ENCODE measurements at places on chromosomes 2 and 18.
A peak's percentile ranks its signal among the peaks of the same experiment; 100 is the strongest.

GRCh38 chr18:58054041-58054781 is 10.2 kb downstream of the NEDD4L start:
- DNase-seq: no peak

DNA sequence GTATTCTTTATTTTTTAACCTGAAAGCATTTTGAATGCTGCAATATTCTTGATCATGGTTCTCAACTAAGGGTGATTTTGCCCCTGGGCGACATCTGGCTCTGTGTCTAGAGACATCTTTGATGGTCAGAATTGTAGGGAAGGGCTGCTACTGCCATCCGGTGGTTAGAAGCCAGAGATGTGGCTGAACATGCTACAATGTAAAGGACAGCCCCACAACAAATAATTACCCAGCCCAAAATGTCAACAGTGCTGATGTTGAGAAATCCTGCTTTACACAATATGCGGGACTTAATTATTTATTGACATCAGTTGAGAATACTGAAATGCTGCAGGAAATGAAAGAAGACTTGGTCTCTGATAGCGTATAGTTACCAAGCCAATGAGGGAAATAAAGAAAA is 37.5 kb upstream of the SERPINB2 start:
- peak; percentile 52 for DNase-seq

DNA sequence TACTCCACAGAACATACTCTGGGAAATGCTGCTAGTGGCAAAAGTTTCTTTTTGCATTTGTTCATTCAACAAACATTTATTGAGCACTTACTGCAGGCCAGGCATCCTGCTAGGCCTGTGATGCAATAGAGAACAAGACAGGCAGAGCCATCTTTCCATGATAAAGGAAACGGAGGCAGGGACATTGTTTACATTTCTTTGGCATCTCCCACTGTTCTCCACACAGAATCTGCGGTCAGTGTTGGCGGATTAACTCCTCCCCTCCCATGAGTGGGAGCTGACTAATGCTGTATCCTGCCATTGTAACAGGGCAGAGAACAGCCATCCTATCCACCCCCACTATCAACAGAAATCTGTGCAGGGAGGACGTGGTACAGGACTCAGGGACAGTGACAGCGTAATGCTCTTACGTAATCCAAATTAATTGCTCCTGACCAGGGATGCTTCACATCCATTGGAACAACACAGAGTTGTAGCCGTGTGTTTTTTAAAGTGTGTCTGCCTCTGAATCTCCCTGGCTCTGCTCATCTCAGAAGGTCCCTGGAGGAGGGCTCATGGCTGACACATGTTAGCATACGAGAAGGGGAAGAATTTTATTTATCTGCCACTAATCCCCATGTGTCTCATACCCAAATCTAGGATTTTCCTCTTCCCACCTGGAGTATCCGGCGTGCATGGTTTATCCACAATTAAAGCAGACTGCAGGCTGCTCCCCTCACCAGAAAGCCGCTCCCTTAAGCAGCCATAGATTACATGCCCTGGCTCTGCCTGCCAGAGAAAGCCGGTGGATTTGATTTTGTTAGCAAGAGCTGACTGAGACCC is 32.3 kb downstream of the STEAP3 start:
- DNase-seq: no peak

DNA sequence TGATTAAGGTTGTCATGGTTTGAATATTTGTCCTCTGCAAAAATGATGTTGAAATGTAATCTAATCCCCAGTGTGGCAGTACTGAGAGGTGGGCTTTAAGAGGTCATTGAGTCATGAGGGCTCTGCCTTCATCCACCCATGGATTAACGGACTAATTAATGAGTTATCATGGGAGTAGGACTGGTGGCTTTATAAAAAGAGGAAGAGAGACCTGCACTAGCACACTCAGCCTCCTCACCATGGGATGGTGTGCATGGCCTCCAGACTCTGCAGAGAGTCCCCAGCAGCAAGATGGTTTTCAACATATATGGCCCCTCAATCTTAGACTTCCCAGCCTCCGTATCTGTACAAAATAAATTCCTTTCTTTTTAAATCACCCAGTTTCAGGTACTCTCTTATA is 41.0 kb downstream of the DTNB start:
- no peak for DNase-seq

DNA sequence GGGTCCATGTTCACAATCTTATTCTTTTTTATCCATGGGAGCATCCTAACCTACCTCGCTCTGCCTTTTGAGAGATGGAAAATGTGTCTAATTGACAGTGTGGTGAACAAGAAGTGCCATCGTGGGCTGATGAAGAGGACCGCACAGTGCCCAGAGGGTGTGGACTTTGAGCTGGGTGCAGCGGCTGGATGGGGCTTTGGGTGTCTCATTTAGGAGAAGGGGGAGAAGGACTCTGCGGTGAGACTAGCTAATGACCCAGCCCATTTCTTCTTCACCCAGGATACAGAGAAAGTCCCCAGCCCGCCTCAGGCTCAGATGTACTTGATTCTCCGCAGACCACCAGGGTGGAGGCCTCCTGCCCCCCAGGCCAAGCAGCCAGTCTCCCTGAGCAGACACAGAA is 33.7 kb upstream of the SNTG2 start:
- no peak for DNase-seq

DNA sequence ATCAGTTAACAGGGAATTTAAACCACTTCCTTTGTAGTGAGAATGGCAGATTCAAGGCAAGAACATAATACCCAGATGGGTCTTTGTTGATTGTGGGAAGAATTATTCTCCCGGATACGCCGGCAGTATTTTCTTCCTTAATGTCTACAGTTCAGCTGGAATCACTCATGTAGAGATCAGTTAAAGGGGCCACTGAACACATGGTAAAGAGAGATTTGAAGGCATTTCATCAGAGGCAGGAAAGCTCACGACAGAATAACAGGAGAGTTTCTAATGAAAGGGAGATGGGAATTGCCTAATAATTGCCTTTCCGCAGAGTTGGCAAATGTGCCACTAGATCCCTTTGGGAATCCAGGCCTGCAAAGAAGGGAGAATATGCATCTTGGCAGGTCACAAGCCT is 327.7 kb upstream of the ZNF804A start:
- DNase-seq: no peak

GRCh38 chr2:240139011-240139441 is 1.4 kb downstream of the OTOS start:
- DNase-seq: no peak

DNA sequence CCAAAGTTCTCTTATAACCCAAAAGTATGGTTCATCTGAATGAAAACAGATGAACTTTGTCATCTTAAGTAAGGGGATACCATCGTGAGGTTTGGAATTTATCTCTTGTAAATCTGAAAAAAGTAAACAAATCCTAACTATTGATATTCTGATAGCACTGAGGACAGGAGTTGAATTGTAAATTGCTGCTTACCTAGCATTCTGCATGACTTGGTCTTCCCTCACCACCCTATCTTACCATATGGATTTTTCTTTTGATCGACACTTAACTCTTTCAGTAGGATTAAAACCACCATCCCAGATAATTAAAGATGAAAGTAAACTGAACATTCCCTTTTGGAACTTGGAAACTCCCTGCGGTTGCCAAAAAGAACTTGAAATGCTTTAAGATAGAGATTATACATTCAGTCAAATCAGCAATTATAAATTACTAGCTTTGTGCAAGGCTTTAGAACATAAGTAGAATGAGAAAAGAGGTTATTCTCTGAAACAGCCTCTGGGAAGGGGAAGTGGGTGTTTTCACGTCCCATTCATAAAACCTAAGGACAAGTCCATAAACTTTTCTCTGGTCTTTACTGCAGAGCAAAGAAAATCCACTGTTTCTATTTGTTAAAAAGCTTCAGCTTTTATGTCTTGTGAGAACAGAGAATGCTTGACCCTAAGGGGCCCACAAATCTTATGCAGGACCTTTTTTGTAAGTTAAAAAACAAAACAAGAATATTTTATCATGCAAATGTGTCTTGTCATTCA is 49.7 kb upstream of the ZNF397 start:
- no peak for DNase-seq

- no peak for DNase-seq
These were observed 1.8 kb downstream of the SERPINB13 start for GRCh38 chr18:63588909-63589308.

GRCh38 chr2:85423525-85423924 is 5.0 kb downstream of the SH2D6 start:
- peak; percentile 34 for DNase-seq

DNA sequence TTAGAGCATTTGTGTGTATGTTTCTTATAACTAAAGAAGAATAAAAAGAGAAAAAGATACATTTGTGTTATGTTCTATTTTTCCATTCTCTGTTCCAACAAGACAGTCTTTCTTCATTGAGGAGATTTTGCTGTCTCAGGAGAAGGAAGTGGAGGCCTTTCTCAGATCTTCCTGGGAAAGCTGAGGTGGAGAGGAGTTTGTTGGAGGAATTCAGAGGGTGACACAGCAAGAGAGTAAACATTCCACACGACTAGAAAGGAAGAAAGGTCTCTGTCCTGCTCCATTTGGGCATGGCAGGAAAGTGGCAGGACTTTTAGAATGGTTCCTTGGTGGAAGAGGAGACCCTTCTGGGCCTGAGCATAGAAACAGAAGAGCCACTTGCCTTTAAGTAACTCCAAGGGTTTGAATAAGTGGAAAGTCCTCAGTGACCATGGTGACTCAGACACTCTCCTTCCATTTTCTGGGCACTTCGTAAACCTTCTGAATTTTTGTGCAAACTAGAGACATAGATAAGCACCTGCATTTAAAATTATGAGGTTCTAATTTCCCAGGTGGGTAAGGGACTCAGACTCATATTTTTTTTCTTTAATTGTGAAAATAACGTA is 52.3 kb upstream of the COL5A2 start:
- DNase-seq: no peak

GRCh38 chr2:180033993-180034894 is 27.1 kb upstream of the CWC22 start:
- DNase-seq: no peak

GRCh38 chr2:217863883-217864282 is 138.9 kb downstream of the TNS1 start:
- no peak for DNase-seq

GRCh38 chr2:241848761-241849615 is 9.7 kb downstream of the PDCD1 start:
- no peak for DNase-seq

DNA sequence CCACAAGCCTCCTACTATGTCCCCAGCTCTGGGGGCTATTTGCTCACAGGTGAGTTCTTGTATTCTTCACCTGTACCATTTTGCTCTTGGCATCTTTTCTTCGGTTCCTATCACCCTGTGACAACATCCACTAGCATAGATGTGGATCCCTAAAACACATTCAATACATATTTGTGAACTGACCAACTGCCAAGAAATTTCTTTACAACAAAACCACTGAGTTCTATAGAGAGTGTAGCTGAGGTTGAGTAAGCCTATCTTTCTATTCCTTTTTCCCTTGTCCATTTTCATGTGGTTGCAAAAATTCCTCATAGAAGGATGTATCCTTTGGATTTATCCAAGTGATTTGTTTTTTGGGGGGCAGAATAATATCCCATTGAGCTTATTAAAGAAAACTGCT is 192.7 kb upstream of the ITGA4 start:
- no peak for DNase-seq

- DNase-seq: no peak
These were observed 35.9 kb downstream of the SPRED2 start for GRCh38 chr2:65396348-65397026.

DNA sequence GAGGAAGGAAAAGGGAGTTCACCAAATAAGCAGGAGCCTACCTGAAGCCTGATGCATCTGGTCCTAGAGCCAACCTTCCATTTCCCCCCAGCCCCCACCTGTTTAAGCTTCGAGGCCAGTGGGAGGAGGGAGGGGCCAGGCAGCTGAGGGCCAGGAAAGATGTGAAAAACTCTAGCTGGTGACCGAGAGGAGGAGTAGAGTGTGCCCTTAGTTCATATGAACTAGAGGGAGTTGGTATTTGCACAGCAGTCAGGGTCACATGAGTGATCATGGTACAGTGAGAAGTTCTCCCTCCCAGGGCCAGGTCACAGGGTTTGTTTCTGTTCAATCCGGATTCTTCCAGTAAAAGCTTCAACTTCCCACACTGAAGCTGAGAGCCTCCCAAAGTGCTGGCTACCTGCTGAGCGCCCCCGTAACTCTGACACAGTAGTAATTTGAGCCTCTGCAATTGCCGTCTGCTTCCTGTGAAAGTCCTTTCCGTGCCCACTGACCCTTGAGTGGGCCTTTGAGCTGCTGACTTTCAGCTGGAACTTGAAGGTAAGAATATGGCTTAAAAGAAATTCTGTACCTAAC is at the start of gene SULT1C2:
Gene SULT1C2 (plus strand): TSS at position 362 of the 573 bp plus-strand sequence. CDS start 4,773 bp downstream, outside the sequence.
- DNase-seq: peak; percentile 2

- DNase-seq: peak; percentile 46
These were observed 642 bp upstream of the SRSF7 start for GRCh38 chr2:38751596-38752410.

DNA sequence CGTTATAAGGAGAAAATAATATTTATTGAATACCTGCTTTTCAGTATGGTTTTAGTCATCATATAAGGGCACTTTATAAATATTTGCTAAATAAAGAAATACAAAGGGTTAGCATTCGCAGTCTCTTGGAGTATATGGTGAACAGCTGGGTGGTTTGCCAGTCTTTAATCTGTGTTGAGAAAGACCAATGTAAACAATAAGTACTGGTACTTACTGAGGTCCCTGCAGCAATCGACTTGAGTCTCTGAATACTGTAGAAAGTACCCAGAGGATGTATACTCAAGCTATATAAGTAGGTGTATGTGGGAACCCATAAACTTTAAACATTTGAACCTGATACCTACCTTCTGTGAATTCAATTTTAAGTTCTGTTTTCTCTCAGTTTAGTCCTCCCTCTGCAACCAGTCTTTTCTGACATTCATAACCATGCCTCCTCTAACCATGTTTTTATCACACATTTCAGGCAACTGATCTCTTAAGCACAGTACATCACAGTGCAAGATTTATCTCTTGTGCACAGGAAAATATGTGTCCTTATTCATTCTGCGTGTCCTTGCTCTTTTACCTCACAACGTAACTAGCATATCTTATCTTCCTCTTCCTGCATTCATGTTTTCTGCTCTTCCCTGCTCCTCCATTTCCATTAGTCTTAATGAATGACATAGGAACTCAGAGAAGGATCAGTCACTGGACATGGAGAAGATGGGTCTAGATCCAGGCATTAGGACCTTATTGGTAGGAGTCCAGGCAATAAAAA is 21.7 kb downstream of the C18orf63 start:
- no peak for DNase-seq

- no peak for DNase-seq
These were observed 8.4 kb downstream of the ACSL3 start for GRCh38 chr2:222869252-222869560.

GRCh38 chr2:63628403-63628942 is 39.7 kb downstream of the MDH1 start:
- peak; percentile 75 for DNase-seq

GRCh38 chr2:182509216-182509615 is 82.4 kb upstream of the PDE1A start:
- peak; percentile 75 for DNase-seq

GRCh38 chr2:82527124-82527523 is 1932.0 kb downstream of the SUCLG1 start:
- no peak for DNase-seq
